ENCODE measurements at places on chromosomes 13 and 19.
A peak's percentile ranks its signal among the peaks of the same experiment; 100 is the strongest.

GRCh38 chr19:50331221-50331993 is 2.2 kb upstream of the KCNC3 start:
- DNase-seq: no peak

DNA sequence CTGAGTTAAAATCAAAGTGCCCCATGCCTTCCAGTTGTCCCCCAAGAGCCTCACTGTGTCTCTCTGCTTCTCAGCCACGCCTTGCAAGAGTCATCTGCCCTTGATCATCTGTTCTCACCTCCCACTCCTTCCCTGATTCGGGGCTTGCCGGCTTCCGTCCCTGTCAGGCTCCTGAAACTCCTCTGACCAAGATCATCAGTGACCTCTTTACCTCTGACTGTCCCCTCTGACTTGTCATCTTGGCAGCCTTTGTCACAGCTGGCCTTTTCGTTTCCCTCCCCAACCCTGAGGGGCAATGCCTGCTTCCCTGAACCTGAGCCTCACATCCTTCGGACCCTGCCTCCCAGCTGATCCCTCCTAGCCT is 66.3 kb downstream of the MAP4K1 start:
- DNase-seq: no peak

- no peak for DNase-seq
Measured at GRCh38 chr19:57807541-57807940, 7.2 kb downstream of the ZNF552 start.

- no peak for DNase-seq
Measured at GRCh38 chr13:98458431-98458830, 118.5 kb downstream of the STK24 start.

DNA sequence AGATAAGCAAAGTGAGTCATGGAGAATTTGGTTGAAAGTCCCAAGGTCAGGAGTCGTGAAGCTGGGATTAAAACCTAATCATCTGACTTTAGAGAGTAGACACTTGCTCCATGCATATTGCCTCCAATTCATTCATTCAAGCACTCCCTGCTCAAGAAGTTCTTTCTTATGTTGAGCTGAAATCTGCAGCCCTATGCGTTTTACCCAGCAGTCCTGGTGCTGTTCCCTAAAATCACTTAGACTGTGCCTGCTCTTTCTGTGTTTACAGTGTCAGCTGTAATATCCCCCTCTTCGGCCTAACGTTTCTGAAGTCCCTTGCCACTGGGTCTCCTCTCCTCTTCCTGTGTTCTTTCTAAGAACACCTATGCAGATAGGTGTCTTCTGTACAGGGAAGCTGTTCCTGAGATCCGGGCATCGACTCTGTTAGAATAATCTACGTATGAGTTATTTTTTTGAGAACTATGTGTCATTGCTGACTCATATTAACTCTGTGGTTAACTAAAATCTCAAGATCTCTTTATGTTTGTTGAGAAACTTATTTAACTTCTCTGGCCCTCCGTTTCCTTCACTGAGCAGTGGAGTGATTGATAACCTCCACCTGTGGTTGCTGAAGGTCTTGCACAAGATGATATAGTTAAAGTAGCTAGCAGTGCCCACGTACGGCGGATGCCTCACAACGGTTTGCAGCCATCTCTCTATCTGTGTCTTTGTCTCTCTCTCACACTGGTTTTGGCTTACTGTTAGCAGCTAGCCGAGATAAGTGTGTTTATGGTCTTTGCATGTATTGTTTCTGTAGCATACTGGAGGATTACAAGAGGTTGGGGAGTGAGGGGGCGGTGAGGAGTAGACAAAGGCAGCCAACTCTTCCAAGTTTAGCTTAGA is 4.7 kb downstream of the ALOX5AP start:
- no peak for DNase-seq

- DNase-seq: no peak
Measured at GRCh38 chr13:57969951-57970350, 338.4 kb downstream of the PCDH17 start.

- DNase-seq: no peak
Measured at GRCh38 chr13:77729502-77730221, 32.2 kb downstream of the SLAIN1 start.

DNA sequence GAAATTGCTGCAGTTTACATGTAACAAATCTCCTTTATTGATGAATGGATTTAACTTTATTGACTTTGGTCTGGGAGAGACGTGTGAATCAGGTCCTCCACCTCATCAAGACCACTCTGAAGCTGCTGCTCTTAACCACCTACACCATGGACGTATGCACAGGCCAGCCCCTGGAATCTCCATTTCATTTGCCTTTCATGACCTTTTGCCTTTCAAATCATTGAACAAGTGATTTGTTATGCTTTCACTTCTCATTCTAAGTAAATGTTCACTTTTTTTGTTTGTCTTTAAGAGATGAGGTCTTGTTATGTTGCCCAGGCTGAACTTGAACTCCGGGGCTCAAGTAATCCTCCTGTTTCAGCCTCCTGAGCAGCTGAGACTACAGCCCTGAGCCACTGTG is 240.0 kb upstream of the SERP2 start:
- no peak for DNase-seq

- DNase-seq: no peak
Measured at GRCh38 chr13:39417643-39418042, 185.3 kb downstream of the LHFPL6 start.

- DNase-seq: no peak
Measured at GRCh38 chr19:22427547-22427946, 5.4 kb upstream of the ZNF98 start.

- peak; percentile 58 for DNase-seq
Measured at GRCh38 chr19:49690656-49691242, at the start of gene CPT1C. TSS of gene CPT1C (plus strand) at chr19:49691116. CDS start at chr19:49692253, 1,137 bp downstream.

- no peak for DNase-seq
Measured at GRCh38 chr13:99656844-99657381, 155.6 kb downstream of the TM9SF2 start.

DNA sequence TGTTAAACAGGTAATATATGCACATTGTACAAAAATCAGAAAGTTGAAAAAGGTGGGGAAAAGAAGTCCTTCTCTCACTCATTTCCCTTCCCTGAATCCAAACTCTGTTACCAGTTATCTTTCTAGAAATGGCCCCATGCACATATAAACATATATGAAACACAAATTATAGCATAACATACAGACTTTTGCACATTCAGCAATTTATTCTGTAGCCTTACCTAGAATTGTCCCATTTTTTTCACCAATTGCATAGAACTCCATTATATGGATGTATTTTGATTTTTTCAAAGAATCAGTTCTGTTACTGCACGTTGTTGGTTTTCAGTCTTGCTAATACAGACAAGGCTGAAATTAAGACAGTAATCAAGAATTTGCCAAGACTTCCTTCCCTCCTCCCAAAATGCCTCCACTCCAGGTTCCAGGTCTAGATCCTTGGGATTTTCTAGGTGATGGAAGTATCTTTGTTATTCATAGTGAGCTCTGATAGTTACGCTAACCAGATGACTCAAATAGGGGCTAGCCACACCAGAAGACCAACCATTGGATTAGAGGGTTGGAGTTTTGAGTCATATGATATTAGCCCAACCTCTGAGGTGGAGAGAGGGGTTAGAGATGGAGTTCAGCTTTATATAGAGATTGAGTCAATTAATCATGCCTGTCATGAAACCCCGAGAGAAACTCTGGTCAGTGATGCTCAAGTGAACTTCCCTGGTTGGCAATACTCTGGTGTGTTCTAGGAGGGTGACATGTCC is 30.7 kb downstream of the GPR180 start:
- no peak for DNase-seq

- DNase-seq: no peak
Measured at GRCh38 chr13:101298517-101298916, 117.8 kb downstream of the NALCN start.

GRCh38 chr19:5170329-5170745 is 170.3 kb downstream of the PTPRS start:
- DNase-seq: no peak

GRCh38 chr13:25890671-25891212 is 161.1 kb downstream of the SHISA2 start:
- DNase-seq: no peak

- DNase-seq: no peak
Measured at GRCh38 chr13:102902789-102903347, 57.0 kb downstream of the ERCC5 start.

DNA sequence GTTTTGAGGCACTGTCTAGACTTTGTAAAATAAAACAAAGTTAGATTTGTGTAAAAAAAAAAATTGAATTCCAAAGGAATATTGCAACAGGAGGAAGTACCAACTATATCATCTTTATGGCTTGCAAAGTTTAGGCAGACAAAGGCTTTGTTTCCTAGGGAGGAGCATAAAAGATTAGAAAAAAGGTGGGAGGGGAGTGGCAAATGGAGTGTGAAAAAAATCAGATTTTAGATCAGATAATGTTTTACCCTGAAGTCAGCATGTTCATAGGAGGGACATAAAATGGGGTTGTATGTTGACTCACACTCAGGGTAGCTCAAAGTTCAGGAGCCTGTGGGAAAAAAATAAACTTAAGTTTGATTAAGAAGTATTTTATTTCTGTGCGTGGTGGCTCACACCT is 3.7 kb downstream of the ZNF85 start:
- no peak for DNase-seq

- DNase-seq: no peak
Measured at GRCh38 chr13:39956036-39956435, 300.6 kb downstream of the COG6 start.

DNA sequence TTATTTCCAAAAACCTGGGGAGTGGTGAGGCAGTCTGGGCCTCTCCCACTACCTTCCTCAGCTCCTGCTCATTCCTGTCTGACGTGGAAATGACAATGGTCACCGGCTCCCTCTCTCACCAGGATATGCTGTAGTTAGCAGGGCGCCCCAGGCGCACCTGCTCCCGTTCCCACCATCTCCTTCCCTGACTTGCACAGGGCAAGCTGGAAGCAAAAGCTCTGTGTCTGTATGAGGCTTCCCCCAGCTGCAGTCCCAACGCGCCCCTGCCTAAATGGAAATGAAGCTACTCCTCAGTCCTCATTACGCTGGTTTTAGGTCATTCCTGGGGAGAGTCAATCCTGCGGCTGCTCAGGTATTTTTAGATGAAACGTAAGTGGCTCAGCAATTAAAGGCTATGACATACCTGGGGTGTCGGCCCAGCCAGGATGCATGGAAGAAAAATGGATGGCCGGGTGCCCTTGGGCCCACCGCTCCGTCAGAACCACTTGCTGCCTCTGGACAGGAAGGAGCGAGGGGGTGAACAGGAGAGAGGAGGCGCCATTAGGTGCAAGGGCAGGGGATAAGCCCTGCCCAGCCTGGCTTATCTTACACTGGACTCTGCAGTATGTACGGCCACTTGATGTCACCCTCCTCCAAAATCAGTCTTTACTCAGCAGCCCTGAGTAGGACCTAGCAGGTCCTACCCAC is 32.4 kb downstream of the DHRS12 start:
- no peak for DNase-seq

- peak; percentile 40 for DNase-seq
Measured at GRCh38 chr13:27826379-27827353, 34.4 kb downstream of the GSX1 start.

GRCh38 chr19:32372726-32373517 is 27.5 kb downstream of the ZNF507 start:
- no peak for DNase-seq

GRCh38 chr13:45704211-45704739 is 2.2 kb downstream of the CBY2 start:
- no peak for DNase-seq

DNA sequence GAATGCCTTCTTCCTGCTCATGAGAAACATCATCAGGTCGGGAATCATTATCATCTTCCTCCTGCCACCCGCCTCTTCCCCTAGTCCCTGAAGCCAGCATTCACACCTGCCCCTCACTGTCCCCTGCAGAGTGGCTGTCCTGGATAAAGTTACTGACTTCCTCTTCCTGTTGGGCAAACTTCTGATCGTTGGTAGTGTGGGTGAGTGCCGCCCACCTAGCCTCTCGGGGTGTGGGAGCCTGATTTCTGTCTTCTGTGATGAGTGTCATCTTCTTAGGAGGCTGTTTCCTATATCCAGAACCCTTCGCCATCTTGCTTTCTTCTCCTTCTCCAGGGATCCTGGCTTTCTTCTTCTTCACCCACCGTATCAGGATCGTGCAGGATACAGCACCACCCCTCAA is 12.5 kb downstream of the SLC44A2 start:
- DNase-seq: no peak

Measured in NCI-H1048 (cell line).